Common myeloid progenitor, CD34-positive (primary cell): ENCODE measurements at places on chromosomes 5 and 9.

- H3K36me3 ChIP-seq, result peaks cover 6% of the 10 kb centered on the region
- peak within 1 kb of the TSS; percentile 73 for H3K4me3 ChIP-seq
- H3K4me1 ChIP-seq, result peaks cover 47% of the 10 kb centered on the region
- H3K27me3 ChIP-seq, result no peaks in the 10 kb centered on the region
- no peak for DNase-seq
- H3K27ac ChIP-seq, result peak within 1 kb of the TSS; percentile 49
Measured at GRCh38 chr5:139394654-139395566, at the start of gene PROB1. Gene PROB1, minus strand, starts transcription at chr5:139395104. Its CDS starts 23 bp downstream, at chr5:139395081.

DNA sequence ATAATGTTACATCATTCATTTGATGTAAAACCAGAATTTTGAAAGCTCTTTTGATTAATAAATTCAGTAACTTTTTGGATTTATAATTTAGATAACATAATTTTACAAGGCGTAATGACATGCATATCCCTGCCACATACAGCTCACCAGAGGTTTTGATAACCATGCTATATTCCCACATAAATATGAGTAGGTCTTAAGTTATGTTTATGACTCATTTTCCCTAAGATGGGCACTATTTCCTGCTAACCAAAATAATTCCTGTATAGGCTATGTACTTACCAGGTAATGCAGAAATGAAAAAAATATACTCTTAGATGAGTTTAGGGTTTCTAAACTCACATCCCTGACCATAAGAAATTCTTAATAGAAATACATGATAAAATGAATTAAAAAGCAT lies 93.9 kb upstream of the EDIL3 start:
- H3K36me3 ChIP-seq, result no peaks in the 10 kb centered on the region
- no peak for DNase-seq
- no peak overlapping the region for H3K4me3 ChIP-seq
- no peaks in the 10 kb centered on the region for H3K27me3 ChIP-seq
- no peak overlapping the region for H3K27ac ChIP-seq

DNA sequence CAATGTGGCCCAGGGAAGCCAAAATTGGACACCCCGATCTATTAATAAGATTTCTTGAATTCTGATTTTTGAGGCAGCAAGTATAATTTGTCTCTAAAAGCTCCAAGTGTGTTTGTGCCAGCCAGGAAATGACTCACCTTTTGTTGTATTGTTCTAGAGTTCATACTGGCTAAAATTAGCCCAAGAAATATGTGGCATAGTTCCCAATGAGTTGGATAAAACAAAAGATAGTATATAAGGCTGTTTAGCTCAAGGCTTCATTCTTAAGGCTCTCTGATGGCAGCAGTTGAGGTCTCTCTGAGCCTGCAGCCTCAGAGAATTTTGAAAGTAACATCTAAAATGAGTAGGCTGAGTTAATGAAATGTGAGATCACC lies 21.6 kb downstream of the HMGXB3 start:
- peaks cover 93% of the 10 kb centered on the region for H3K36me3 ChIP-seq
- H3K4me3 ChIP-seq, result no peak overlapping the region

- H3K36me3 ChIP-seq, result no peaks in the 10 kb centered on the region
- H3K4me1 ChIP-seq, result no peaks in the 10 kb centered on the region
- DNase-seq, result no peak
- no peaks in the 10 kb centered on the region for H3K27me3 ChIP-seq
- no peak overlapping the region for H3K27ac ChIP-seq
Measured at GRCh38 chr5:6496207-6496584, 47.5 kb downstream of the UBE2QL1 start.

GRCh38 chr5:10511741-10512640 lies 51.9 kb upstream of the ANKRD33B start:
- no peaks in the 10 kb centered on the region for H3K36me3 ChIP-seq
- no peak for DNase-seq
- H3K27me3 ChIP-seq, result no peaks in the 10 kb centered on the region
- H3K4me1 ChIP-seq, result peaks cover 11% of the 10 kb centered on the region
- no peak overlapping the region for H3K4me3 ChIP-seq
- no peak overlapping the region for H3K27ac ChIP-seq

GRCh38 chr9:110109333-110110092 lies 98.4 kb downstream of the C9orf152 start:
- H3K4me1 ChIP-seq, result no peaks in the 10 kb centered on the region
- H3K27me3 ChIP-seq, result no peaks in the 10 kb centered on the region
- no peak overlapping the region for H3K27ac ChIP-seq
- no peaks in the 10 kb centered on the region for H3K36me3 ChIP-seq
- DNase-seq, result no peak
- no peak overlapping the region for H3K4me3 ChIP-seq

DNA sequence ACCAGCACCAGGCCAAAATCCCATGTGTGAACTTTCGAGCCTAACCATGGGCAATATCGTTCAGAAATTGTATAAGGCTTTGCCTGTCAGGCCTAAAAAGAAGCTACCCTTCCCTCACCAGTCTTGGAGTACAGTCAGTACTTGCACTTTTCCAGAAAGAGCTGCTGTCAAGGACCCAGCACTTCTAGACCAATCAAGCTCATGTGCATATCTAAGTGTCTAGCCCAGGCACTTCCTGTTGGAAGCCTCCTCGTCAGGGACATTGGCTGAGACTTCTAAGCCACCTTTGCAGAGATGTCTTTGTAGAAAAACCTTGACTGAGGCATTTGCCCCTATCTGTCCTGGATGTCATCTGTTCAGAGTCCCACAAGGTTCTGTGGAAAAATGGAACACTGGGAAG lies 1930.5 kb downstream of the EFNA5 start:
- H3K27me3 ChIP-seq, result no peaks in the 10 kb centered on the region
- no peak overlapping the region for H3K4me3 ChIP-seq
- no peaks in the 10 kb centered on the region for H3K36me3 ChIP-seq
- H3K27ac ChIP-seq, result no peak overlapping the region
- no peaks in the 10 kb centered on the region for H3K4me1 ChIP-seq
- DNase-seq, result no peak

GRCh38 chr9:23120630-23121029 lies 674.0 kb downstream of the DMRTA1 start:
- H3K27me3 ChIP-seq, result no peaks in the 10 kb centered on the region
- H3K27ac ChIP-seq, result no peak overlapping the region
- H3K4me3 ChIP-seq, result no peak overlapping the region
- H3K36me3 ChIP-seq, result no peaks in the 10 kb centered on the region
- no peaks in the 10 kb centered on the region for H3K4me1 ChIP-seq

- no peak overlapping the region for H3K27ac ChIP-seq
- no peaks in the 10 kb centered on the region for H3K27me3 ChIP-seq
- H3K4me1 ChIP-seq, result no peaks in the 10 kb centered on the region
- no peak overlapping the region for H3K4me3 ChIP-seq
- no peak for DNase-seq
Measured at GRCh38 chr9:25556540-25556939, 121.7 kb downstream of the TUSC1 start.

DNA sequence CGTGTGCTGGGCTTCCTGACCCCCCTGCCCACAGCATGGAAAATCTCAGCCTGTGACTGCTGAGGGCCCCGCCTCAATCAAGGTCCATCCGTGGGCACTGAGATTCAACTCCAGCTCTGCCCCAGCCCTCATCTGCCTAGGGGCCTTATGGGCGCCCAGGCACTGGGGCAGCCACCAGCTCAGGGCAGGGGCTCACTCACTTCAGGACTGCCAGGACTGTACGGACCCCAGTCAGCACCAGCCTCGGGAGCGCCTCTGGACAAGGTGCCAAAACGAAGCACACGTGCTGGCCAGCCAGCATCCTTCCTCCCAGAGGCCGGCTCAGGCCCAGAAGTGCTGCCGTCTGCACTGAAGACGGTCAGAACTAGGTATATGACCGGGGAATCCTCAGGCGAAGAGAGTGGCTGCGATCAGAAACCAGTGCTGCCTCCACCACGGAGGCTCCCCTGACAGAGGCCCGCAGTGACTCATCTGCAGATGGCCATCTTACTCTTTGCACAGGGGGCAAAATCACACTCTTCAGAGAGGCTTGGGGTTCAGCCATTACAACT lies 19.6 kb downstream of the CLPTM1L start:
- H3K36me3 ChIP-seq, result peaks cover 53% of the 10 kb centered on the region
- no peaks in the 10 kb centered on the region for H3K4me1 ChIP-seq
- no peak for DNase-seq
- no peak overlapping the region for H3K4me3 ChIP-seq
- no peaks in the 10 kb centered on the region for H3K27me3 ChIP-seq

DNA sequence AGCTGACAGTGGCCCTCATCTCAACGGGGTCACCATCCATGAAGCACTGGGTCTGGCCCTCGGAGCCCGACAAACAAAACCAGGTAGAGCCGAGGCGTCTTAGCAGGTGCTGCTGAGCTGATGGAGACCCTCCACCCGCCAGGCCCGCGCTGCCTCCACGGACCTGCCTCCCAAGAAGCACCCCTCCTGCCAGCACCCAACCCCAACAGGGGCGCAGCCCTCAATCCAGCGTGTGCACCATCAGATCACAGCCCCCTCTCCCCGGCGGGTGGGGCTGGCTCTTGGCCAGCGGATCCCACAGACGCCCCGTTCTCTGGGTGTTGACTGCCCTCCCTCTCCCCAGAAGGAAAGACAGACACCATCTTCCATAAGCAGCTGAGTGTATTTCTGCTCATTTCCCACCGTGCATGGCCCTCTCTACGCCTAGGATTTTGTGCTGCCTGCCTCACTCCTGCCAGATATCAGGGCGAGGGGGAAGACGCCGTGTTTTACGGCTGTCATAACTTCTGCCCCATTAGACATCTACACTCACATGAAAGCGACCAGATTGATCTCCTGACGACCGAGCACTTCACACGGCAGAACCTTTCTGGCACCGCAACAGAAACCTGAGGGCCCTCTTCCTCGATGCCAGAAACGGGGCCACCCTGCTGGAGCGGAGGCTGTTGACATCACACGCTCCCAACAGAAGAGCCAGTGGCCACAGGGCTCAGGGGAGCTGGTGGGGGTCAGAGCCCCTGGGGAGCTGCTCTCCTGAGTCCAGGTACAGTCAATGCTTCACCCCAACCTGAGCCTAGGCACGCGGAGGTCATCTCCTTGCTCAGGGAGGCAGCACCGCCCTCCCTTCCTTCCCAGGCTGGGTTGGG lies 12.4 kb downstream of the NACC2 start:
- no peaks in the 10 kb centered on the region for H3K27me3 ChIP-seq
- no peaks in the 10 kb centered on the region for H3K36me3 ChIP-seq
- no peak for DNase-seq
- H3K4me1 ChIP-seq, result peaks cover 37% of the 10 kb centered on the region
- no peak overlapping the region for H3K4me3 ChIP-seq

DNA sequence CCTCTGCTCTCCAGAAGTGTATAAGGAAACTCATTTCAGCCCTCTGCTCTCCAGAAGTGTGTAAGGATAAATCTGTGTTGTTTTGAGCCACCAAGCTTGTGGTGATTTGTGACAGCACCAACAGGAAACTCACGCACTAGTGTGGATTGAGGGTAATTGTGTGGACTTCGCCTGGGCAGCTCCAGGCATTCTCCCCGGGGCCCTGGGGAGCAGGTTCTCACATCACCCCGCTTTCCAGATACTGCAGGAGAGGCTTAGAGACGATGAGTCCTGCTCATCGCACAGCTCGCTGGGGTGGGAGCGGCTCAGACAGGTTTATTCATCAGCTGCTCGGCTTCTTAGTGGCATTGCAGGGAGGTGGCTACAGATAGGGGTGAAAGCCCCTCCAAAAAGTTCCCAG lies 38.4 kb upstream of the RNF130 start:
- no peak for DNase-seq
- no peaks in the 10 kb centered on the region for H3K27me3 ChIP-seq

GRCh38 chr9:107328510-107328909 lies 45.4 kb downstream of the RAD23B start:
- H3K36me3 ChIP-seq, result peaks cover 30% of the 10 kb centered on the region
- no peak for DNase-seq
- H3K4me1 ChIP-seq, result no peaks in the 10 kb centered on the region
- H3K27ac ChIP-seq, result no peak overlapping the region
- no peak overlapping the region for H3K4me3 ChIP-seq

DNA sequence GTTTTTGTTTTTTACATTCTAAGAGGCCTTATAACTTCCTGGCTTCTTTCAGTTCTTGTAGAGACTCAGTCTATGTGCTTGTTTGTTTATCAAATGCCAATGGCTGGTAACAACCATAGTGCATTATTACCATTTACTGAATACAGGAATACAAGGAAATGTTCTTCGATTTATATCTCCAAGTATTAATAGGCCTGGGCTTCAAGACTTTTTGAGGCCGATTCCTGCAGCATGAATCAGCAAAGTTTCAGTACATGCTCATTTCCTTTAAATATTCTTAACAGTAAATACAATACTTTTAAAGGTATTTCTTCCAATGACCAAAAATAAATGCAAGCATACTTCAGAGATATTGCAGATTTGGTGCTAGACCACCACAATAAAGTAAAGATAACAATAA lies 535.3 kb downstream of the EFNA5 start:
- no peaks in the 10 kb centered on the region for H3K27me3 ChIP-seq
- H3K36me3 ChIP-seq, result no peaks in the 10 kb centered on the region
- no peak for DNase-seq
- H3K4me1 ChIP-seq, result no peaks in the 10 kb centered on the region
- H3K4me3 ChIP-seq, result no peak overlapping the region

GRCh38 chr5:157902449-157903116 lies 43.6 kb upstream of the CLINT1 start:
- H3K4me1 ChIP-seq, result no peaks in the 10 kb centered on the region
- no peak for DNase-seq
- no peaks in the 10 kb centered on the region for H3K36me3 ChIP-seq
- no peak overlapping the region for H3K4me3 ChIP-seq
- no peak overlapping the region for H3K27ac ChIP-seq
- no peaks in the 10 kb centered on the region for H3K27me3 ChIP-seq

- no peaks in the 10 kb centered on the region for H3K36me3 ChIP-seq
- H3K4me1 ChIP-seq, result peaks cover 2% of the 10 kb centered on the region
- no peak overlapping the region for H3K27ac ChIP-seq
- H3K4me3 ChIP-seq, result no peak overlapping the region
- H3K27me3 ChIP-seq, result no peaks in the 10 kb centered on the region
Measured at GRCh38 chr5:179281694-179282093, 63.6 kb downstream of the ADAMTS2 start.

GRCh38 chr5:98398465-98398864 lies 375.0 kb upstream of the RGMB start:
- no peaks in the 10 kb centered on the region for H3K36me3 ChIP-seq
- H3K4me1 ChIP-seq, result no peaks in the 10 kb centered on the region
- H3K27ac ChIP-seq, result no peak overlapping the region

DNA sequence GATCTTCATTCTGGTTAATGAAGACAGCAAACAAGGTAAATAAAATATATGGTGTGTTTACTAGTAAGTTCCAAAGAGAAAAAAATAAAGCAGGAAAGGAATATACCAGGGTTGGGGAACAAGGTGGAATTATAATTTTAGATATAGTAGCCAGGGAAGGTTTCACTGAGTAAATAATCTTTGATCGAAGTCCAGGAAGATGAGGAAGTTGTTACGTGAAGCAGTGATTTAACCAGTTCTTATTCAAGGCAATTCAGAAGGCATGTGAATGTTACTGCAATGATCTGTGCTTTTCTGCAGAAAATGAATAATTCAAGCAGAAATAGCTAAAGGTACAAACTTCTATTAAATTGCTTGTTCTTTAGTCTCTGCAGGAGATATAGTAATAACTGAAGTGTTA lies 6.2 kb downstream of the SMIM32 start:
- H3K27me3 ChIP-seq, result peaks cover 15% of the 10 kb centered on the region
- H3K4me3 ChIP-seq, result no peak overlapping the region
- no peak overlapping the region for H3K27ac ChIP-seq
- no peak for DNase-seq
- H3K4me1 ChIP-seq, result peaks cover 7% of the 10 kb centered on the region
